CD4-positive, alpha-beta T cell treated with Interleukin-6 for 4 hours (primary cell): ENCODE measurements at places on chromosomes 7 and 10.

- no peak for DNase-seq
Observed at GRCh38 chr10:24929056-24929544, 23.3 kb downstream of the PRTFDC1 start.

DNA sequence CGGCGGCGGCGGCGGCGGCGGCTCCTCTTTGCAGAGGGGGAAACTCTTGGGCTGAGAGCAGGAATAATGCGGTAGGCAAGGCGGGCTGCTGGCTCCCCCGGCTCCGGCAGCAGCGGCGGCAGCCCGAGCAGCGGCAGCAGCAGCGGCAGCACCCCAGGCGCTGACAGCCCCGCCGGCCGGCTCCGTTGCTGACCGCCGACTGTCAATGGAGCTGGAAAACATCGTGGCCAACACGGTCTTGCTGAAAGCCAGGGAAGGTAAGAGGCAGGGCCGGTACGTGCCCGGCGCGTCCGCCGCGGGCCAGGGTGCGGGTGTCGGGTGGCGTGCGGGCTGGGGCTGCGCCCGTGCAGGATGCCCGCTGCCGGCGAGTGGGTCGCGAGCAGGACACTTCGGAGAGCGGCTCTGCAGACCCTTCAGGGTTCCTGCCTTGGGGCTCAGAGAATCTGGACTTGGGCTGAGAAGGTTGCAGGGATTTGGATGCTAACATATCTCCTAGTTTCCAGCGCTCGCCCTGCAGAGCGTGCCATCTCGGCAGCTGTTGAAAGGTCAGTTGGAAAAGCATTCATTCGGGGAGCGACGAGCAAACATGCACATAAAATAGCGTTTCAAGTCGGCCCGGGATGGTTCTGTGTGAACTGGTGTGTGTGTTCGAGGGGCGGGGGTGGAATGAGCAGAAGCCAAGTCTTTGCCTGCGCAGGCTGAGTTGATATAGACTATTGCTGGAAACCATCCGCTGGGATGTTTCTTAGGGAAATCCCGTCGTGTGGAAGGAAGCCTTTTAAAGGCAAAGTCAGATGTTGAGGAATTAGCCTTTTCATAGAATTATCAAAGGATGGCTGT lies 562 bp downstream of the GRK5 start:
- peak; percentile 45 for DNase-seq

DNA sequence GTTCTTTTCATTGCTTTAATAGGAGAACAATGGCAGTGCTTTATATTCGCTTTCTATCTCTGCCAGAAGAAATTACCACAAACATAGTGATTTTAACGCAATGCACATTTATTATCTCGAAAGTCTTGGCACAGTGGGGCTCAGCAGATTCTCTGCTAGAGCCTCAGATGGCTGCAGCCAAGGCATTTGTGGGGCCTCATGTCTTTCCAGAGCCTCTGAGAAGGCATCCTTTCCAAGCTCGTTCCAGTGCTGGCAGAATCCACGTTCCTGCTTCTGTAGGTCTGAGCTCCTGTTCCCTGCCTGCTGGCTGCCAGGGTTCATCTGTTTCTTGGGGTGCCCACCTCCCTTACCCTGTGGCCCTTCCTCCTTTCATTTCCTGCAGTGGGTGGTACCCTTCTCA lies 60.2 kb downstream of the LRRC18 start:
- DNase-seq = no peak

GRCh38 chr10:56662765-56663447 lies 301.8 kb upstream of the ZWINT start:
- DNase-seq = no peak

GRCh38 chr10:1154531-1155295 lies 98.5 kb downstream of the WDR37 start:
- no peak for DNase-seq

DNA sequence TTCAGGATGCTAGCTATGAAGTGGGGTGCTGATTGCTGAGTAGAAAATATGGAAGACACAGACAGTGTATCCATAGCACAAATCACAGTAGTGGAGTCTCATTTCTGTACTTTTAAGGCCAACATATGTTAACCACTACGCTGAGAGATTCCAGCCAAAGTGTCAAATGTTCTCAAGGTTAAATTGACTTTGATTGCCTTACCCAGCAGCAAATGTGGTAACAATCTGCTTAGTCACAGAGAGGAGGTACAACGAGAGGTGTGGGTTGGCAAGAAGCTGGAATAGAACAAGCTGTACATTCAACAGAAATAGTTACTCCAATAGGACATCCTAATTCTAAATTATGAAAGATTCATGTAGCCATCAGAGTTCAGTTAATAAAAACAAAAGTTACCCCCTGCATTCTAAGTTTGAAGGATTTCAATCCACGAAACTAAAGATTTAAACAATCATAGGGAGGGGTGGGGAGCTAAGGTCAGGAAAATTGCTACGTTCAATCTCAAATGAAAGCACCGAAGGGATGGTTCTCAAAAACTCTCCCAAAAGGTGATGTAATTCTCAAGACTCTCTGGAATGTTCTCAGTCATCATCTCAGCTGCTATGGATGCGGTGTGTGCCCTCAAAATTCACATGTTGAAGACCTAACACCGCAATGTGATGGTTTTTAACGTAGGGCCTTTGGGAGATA lies 137.0 kb downstream of the ETV1 start:
- DNase-seq = no peak

DNA sequence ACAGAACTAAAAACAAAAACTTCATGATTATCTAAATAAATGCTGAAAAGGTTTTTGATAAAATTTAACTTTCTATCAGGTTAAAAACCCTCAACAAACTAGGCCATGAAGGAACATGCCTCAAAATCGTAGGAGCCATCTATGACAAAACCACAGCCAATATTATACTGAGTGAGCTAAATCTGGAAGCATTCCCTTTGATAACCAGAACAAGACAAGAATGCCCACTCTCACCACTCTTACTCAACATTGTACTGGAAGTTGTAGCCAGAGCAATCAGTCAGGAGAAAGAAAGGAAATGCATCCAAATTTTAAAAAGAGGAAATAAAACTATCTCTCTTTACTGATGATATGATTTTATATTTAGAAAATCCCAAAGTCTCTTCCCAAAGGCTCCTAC lies 228.7 kb downstream of the CHRM2 start:
- no peak for DNase-seq

GRCh38 chr7:1703871-1704810 lies 34.1 kb downstream of the ELFN1 start:
- DNase-seq = no peak

- no peak for DNase-seq
Observed at GRCh38 chr10:131778385-131778784, 122.4 kb upstream of the PPP2R2D start.

- no peak for DNase-seq
Observed at GRCh38 chr10:96921655-96922054, 89.6 kb downstream of the LCOR start.

- no peak for DNase-seq
Observed at GRCh38 chr10:103708627-103709288, 146.6 kb downstream of the SH3PXD2A start.

- DNase-seq = no peak
Observed at GRCh38 chr10:91627344-91628102, 5.3 kb downstream of the PPP1R3C start.

DNA sequence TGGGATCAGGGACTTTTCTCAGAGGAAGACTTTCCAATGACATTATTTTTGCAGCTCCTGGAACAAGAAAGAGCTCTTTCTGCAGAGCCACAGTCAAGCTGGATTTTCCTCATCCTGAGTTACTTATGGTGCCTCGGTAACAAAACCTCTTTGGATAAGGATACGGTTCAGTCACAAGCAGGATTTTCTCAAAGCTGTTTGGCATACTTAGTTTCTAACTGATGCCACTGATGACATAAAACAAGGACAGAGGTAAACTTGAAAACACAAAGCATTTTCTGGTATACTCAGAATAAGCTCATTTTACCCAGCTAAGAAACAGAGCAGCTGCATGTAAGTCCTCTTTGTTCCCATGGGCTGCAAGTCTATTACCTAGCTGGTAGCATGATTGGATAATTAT lies 340.9 kb upstream of the MEOX2 start:
- no peak for DNase-seq

DNA sequence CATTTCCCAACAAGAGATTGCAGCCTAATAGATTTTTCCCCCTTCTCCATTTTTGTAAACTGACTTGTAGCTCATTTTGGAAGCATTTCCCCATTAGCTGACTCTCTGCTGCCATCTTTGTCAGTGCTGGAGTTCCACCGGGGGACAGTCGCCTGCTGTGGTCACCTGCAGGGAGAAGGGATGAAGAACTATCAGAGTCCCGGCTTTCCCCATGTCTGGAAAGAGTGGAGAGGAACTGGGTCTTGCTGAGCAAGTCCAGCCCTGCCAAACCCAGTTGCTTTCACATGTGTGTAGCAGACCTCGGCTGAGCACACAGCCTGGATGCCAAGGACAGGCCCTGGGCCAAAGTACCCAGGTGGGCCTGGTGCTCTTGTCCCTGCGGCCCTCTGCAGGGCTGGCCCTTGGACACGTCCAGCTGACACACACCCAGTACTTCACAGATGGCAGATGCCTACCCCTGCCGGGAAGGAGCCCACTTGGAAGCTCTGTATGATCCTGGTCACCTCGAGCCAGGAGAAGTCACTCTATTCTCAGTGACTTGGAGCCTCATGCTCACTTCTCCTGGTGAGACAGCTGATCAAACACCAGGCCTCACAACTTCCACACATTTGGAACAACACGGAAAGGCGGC lies 157.3 kb upstream of the NPVF start:
- no peak for DNase-seq

DNA sequence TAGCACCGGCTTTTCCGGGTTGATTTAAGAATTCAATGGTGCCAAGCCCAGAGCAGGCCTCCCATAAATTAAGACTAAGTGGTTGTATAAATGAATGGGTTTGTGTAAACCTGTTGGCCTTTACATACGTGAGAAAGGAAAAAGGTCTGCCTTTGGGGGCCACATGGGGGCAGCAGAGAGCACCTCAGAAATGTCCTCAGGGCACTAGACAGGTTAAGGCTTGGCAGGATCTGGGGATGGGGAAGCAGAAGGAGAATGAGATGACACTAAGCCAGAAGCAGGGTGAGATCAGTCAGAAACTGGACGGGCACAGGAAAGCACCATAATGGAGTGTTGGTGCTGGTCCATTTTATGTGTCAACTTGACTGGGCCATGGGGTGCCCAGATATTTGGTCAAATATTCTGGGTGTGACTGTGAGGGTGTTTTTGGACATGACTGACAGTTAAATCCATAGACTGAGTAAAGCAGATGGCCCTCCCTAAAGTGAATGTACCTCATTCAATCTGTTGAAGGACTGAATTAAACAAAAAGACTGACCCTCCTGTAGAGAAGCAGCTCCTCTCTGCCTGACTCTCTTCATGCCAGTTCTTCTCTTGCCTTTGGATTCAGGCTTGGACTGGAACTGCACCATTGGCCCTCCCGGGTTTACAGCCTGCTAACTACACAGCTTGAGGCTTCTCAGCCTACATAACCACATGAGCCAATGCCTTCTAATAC lies 58.9 kb downstream of the FRMPD2 start:
- peak; percentile 19 for DNase-seq
